ENCODE measurements at places on chromosomes 5 and 9. TPM values are rescaled to one million over a fixed set of nuclear protein-coding genes. Genes with fewer than 3 reads are reported as not detected.

Gene MAST4
- polyA plus RNA-seq: 2.9 TPM

Gene SV2C
- polyA plus RNA-seq: not detected

Gene SPAG8
- polyA plus RNA-seq: 0.50 TPM

DNA sequence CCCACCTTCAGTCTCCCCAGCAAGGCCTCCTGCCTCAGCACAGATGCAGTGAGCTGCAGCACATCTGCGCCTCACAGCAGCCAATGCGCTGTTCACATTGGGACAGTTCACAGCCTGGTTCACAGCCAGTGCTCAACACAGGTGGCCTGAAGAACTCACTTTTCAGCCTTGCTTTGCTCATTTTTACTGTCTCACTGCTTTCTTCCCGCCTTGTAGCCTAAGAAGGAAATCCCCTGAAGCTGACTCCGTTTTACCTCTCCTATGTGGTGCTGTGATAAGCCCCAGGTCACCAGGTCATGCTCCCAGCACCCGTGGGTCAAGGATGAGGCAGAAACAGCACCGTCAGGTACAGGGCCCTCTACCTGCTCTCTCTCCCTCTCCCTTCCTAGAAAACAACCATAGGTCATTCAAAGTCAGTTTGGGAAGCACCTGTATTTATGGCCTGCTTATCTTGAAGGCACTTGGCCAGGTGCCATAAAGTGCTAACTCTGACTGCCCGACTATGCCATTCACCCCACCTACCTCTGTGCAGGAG, 1.1 kb downstream of the GCNT4 start:
- no peak for DNase-seq

- no peak for DNase-seq
Observed at GRCh38 chr5:76000582-76000981, 82.6 kb upstream of the SV2C start.

- DNase-seq: no peak
Observed at GRCh38 chr5:32342656-32343055, 29.9 kb upstream of the MTMR12 start.

DNA sequence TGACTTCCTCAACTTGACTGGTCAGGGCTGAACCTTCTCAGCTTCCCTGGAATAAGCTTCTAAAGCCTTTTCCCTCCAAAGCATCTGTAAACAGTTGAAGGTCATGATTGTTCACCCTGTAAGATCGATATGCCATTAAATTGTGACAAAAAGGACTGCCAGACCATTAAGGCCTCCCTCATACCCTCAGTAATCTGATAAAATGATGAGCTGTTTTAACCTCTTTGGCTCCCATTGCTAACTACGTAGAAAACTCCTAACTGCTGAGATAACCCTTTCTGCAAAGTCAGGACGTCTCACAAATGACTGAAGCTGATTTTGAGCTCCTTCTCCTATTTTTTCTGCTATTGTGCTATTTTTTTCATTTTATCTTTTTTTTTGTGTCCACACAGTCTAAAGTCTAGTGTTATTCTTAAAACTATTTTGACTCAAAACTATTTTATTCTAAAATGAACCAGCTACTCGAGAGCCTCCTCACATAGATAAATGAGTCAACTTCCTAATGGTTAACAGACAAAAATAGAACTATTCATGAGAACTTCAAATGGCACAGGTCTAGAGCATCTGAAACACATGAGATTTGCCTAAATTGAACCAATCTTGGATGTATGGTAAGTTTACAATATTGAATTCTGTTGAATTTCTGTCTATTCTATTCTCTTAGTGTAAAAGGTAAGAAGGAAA, 395.6 kb upstream of the TLE4 start:
- no peak for DNase-seq

GRCh38 chr5:79030663-79031484, 38.6 kb downstream of the DMGDH start:
- no peak for DNase-seq

DNA sequence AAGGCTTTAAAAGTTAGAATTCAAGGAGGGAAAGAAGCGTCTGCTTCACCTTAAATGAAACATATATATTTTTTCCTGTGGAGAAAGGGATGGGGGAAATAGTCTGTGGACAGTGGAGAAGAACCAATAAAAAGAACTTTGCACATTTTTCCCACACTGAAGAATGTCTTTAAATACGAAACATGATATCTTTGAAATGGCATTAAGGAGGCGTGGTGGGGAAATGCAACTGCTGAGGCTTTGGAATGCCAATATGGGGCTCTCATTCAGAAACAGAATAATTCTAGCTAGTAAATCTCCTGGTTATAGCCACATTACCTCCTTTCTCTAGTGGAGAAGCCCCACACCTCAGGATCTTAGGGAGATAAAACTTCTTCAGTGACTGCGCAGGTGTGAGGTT, 46.8 kb downstream of the TNC start:
- DNase-seq: peak; percentile 31

- no peak for DNase-seq
Observed at GRCh38 chr5:76855961-76856360, 6.1 kb downstream of the S100Z start.

DNA sequence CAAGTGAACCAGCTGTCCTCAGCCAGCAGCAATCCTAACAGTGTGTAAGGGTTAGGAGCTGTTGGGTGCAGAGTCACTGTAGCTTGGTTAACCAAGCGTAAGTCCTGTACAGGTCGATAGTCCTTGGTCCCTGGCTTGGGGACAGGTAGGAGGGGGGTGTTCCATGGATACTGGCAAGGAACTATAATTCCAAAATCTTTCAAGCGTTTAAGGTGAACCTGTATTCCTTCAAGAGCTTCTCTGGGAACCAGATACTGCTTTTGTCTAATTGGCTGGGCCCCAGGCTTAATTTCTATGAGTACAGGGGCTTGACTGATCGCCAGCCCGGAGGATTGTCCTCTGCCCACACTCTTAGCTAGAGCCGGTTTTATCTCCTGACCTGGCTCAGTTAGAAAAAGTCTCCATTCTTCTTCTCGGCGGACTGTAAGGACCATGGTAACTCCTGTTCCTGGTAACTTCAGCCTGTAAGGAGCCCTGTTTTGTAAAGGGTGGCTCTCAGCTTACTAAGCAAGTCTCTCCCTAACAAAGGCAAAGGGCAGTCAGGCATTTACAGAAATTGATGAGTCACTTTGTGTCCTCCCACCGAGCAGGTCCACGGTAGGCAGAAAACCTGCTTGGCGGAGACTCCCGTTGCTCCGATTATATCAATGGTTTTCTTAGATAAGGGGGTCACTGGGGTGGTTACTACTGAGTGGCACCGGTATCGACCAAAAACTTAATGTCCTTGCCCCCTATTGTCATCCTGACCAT, 6.0 kb upstream of the ZNF354C start:
- DNase-seq: no peak

DNA sequence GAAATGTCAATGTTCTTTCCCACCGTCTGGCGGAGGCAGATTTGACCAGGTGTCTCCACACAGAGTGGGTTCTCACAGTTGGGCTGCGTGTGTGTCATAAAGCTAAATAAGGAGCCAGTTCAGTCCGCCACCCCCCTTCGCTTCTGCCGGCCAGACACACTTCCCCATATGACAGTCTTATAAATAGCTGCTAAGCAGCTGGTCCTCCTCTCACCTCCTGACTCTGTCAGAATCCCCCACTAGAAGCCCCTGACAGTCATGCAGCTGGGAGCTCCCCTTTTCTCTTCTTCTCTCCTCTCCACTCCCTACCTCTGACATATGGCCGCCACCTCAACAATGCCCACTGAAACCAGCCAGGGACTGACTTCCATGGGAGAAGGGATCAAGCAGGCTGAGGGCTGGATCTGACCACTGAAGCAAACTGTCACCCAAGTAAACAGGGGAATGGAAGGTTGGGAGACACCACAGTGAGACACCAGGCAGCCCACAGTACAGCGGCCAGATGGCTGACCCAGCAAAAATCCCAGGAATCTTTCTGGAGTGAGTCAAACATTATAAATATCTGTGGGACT, 141.9 kb upstream of the EFNA5 start:
- no peak for DNase-seq

Measured in BJ (cell line).